Cardiac fibroblast (primary cell): ENCODE measurements at places on chromosomes 12 and 14.

GRCh38 chr14:55192054-55192621 lies 753 bp upstream of the DLGAP5 start:
- DNase-seq: no peak

DNA sequence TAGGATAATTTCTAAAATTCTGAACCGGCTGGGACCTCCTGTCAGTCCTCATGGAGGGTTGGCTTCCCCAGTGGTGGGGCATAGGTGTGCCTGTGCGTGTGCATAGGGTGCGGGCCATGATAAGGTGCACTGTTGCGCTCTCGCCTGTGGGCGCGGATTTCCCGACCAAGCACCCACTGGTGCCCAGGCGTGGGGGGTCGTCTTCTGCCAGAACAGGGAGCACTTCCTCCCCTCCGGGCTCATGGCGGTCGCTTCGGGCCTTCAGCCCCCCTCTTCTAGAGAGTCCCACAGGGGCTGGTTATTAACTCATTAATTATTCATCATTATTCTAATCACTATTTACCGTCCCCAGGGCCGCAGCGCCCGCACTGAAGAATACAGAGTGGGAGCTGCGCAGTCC lies 2.8 kb downstream of the C1QL4 start:
- no peak for DNase-seq

DNA sequence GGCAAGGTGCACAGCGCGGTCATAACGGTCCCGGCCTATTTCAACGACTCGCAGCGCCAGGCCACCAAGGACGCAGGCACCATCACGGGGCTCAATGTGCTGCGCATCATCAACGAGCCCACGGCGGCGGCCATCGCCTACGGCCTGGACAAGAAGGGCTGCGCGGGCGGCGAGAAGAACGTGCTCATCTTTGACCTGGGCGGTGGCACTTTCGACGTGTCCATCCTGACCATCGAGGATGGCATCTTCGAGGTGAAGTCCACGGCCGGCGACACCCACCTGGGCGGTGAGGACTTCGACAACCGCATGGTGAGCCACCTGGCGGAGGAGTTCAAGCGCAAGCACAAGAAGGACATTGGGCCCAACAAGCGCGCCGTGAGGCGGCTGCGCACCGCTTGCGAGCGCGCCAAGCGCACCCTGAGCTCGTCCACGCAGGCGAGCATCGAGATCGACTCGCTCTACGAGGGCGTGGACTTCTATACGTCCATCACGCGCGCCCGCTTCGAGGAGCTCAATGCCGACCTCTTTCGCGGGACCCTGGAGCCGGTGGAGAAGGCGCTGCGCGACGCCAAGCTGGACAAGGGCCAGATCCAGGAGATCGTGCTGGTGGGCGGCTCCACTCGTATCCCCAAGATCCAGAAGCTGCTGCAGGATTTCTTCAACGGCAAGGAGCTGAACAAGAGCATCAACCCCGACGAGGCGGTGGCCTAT lies 875 bp downstream of the HSPA2 start:
- no peak for DNase-seq

DNA sequence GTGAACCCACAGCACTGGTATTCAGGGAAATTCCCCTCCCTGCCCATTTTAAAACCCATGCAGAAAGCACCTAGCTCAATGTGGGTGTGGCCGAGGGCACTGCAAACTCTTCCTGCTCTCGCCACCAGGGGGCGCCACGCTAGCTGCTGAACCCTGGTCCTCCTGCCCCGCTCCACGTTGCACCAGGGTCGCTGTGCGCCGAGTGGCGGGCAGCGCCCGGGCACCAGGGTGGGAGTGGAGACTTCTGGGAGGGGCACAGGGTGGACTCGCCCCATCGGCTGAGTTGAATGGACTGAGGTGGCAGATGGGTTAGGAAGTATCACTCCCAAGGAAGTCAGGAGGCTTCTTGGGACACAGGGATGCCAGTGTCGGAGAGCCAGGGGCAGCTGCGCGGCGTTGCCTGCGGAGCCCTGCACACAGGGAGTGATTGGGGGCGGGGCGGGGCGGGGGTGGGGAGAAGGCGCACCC lies 48.1 kb upstream of the BCL11B start:
- peak; percentile 19 for DNase-seq

GRCh38 chr12:60345442-60345841 lies 749.6 kb downstream of the SLC16A7 start:
- no peak for DNase-seq

- DNase-seq: no peak
Observed at GRCh38 chr12:68667896-68668295, 18.9 kb upstream of the NUP107 start.

DNA sequence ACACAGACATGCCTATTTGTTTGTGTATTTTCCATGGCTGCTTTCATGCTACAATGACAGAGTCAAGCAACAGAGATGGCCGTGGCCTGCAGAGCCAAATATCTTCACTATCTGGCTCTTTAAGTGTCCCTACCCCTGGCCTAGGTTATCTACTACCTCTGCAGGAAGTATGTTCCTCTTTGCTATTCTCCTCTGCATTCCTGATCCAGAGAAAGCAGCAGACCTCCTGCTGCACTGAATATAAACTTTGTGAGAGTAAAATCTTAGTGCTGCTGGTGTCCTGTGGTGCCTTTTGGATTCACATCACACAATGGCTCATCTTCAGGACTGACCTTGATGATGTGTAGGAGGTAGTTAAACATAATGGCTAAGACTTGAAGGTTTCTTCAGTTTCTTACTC lies 233.4 kb downstream of the IPO8 start:
- no peak for DNase-seq

- peak; percentile 46 for DNase-seq
Observed at GRCh38 chr12:51889216-51890132, 1.6 kb downstream of the ANKRD33 start.

DNA sequence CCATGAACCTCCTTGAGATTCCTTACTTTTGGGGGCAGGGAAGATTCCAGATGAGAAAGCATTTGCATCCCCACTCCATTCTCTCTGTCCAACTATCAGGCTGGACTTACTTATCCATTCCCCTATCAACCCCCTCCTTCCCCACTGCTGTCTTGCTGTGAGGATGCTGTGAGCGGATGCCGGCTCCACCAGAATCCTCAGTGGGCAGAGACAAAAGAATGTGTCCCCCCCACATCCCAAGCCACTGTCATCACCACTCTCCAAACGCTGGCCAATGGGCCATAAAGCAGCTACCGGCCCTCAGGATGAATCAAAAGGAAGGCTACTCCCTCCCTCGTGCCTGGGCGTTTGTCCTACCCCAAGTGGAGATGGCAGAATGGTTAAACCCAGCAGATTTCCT lies 173.0 kb upstream of the NTF3 start:
- no peak for DNase-seq

GRCh38 chr12:99389751-99390150 lies 257.8 kb upstream of the GARIN6 start:
- DNase-seq: no peak

GRCh38 chr12:30624009-30624408 lies 71.7 kb downstream of the IPO8 start:
- DNase-seq: no peak

GRCh38 chr14:43901911-43902673 lies 605.0 kb downstream of the FSCB start:
- DNase-seq: no peak

GRCh38 chr12:78038986-78039385 lies 208.3 kb downstream of the NAV3 start:
- DNase-seq: no peak

- DNase-seq: no peak
Observed at GRCh38 chr12:77102123-77102522, 36.8 kb upstream of the E2F7 start.

DNA sequence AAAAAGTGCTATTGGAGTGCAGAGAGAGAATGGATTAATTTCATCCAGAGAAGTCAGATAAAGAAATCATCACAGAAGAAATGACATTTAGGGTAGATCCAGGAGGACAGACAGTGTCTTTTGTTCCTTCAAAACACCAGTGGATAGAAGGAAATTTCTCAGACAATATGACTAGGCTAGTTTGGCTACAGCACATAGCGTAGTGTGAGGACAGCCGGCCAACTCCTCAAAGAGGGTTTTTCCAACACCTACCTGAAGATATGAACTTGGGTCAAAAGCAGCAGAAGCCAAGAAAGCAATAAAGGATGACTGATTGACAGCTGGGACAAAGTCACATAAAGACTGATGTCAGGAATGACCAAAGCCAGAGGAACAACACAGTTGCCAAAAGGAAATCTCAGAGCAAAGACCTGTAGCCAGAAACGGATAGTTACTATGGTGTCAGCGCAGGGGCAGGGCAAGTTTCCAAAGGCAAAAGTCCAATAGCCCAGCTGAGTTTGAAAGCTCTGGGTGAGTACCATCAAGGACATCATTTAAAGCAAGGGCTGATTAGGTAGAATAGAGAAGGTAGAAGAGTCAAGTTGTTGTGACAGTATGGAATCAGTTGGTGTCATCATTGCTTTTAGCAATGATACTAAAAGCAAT lies 58.7 kb upstream of the PDE3A start:
- no peak for DNase-seq

GRCh38 chr14:81455390-81455789 lies 55.3 kb upstream of the STON2 start:
- no peak for DNase-seq
